ENCODE measurements at places on chromosomes 2 and 18.

DNA sequence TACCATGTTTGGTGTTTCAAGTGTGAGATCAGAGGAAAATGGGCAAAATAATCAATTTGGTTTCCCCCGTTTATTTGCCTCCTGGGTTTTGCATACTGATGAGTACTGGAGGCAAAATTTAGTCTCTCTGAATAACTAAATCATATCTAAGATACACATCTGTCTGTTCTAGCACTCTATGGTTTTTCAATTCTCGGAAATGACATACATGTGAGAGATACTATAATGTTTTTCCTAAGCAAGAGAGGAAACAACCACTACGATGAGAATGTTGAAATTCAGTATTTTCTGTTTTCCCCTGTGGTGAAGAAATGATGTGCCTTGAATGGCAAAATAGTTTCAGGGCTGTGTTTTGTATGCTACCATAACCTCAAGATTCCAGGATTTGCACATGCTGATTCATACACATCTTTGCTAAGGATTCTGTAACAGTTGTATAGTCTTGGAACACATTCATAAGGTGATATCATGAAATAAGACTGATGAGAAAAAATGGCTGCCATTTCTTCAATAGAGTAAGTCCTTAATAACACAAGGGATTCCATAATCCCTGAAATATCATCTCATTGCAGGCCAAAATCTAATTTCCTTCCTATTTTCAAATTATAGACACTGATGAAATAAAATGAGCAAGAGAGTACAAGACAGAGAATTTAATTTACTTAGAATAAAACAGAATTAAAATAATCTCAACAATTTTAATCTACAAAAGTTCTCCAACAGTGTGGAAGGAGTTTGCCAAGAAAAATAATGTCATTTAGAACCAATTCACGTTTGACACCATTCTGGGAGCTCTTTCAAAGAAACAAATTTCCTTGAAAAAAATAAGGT, 316.6 kb downstream of the FIGN start:
- DNase-seq = no peak

DNA sequence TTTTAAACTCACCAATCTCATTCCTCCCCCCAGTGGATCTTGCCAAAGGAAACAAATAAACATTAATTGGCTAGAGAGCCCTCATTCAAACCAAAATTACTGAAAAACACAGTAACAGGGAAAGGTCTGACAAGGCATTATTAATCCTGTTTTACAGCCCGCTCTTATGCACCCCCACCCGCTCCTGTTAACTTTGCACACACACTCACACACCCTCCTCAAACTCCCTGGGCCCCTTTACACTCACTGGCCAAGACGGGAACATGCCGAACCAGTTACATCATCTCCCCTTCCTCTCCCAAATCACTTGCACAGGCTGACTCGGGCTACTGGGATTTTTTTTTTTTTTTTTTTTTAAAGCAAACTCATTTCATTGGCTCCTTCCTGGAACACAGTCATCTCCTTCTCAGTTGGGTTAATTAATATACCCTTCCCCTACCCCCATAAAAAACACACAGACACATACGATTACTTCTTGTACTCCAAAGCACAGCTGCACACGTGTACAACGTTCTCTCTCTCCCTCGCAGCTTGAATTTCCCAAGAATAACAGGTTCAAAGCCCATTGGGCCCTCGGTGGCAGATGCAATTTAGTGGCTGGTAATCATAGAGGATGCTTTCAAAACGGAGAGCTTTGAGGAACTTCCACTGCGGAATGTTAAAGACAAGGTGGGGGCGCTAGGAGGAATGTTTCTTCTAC, 31.8 kb downstream of the KLF7 start:
- DNase-seq = no peak

- no peak for DNase-seq
Observed at GRCh38 chr18:3294435-3295080, 32.6 kb downstream of the MYL12B start.

DNA sequence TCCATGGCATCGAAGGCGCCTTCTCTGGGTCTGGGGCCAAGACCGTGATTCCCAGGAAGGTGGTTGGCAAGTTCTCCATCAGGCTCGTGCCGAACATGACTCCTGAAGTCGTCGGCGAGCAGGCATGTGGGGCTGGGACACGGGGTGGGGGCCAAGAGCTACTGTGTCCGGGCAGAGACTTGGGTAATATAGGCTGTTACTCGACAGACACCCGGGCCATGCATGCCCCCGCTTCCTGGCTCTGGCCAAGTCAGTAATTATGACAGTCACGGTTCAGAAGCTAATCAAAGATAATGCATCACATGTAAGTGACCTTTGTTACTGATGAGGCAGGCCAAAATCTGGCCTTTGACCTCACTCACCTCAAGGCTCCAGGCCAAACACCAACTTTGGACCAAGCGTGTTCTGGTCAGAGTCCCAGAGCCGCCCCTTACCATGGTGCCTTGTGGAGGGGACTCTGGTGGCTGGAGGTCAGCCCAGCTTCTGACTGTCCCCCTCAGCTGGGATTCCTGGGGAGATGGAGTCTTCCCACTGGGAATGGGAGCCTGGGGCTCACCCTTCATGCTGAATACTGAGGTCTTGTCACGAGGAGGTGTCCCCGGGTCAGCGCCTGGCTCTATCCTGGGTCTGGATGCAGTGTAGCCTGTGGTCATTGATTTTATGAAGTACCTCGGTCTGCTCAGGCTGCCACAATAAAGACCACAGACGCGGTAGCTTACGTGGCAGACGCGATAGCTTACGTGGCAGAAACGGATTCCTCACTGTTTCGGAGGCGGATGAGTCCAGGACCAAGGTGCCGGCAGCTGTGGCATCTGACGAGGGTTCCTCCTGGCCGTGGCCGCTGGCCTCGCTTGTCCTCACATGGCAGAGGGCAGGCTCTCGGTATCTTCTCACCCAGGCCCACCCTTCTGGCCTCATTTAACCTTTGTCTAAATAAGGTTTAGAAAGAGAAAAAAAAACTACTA, 17.7 kb upstream of the CNDP1 start:
- DNase-seq = no peak

- no peak for DNase-seq
Observed at GRCh38 chr2:61354543-61355197, 116.2 kb downstream of the USP34 start.

GRCh38 chr2:221423210-221423804, 148.8 kb downstream of the EPHA4 start:
- DNase-seq = no peak

GRCh38 chr2:83959266-83959665, 499.8 kb downstream of the SUCLG1 start:
- DNase-seq = no peak

DNA sequence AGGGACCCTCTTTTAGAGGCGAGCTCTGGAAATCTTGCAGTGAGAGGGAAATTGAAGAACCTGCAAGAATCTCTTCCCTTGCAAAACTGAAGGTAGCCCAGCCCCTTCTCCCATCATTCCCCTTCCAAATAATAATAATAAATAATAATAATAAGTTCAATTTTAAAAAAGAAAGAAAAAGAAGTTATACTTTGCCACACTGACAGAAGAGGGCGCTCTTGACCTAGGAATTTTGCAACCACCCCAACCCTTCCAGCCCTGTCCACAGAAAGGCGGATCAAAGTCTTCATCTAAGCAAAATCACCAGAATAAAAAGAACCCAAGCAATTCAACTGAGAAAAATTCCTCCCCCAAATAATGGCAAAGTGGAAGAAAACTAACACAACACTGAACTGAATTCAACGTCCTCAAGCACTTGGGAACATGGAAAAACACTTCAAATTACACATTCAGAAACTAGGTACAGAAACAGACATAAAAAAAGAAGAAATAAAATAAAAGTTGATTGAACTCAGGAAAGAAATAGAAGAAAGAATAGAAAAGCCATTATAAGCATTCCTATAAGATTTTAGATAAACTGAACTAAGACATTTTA, 98.9 kb upstream of the GLS start:
- DNase-seq = peak; percentile 30

GRCh38 chr18:36536426-36536825, 238.9 kb downstream of the FHOD3 start:
- no peak for DNase-seq

- no peak for DNase-seq
Observed at GRCh38 chr2:137952586-137953129, 11.6 kb upstream of the HNMT start.

DNA sequence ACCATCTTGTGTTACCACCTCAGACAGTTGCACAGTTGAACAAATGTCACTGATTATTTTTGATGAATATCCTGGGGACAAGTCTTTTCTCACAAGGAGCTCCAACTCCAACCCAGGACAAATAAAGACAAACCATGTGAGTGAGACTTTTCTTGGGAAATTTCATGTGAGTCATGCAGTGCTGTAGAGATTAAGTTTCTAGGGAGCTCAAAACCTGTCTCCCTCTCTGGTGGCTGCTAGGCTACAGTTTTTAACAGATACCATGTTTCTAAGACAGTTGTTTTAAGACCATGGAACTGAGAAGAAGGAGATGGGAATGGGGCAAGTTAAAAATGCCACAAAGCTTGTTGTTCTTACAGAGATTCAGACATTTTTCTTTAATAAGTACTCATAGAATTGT, 255.5 kb downstream of the RIT2 start:
- no peak for DNase-seq

- DNase-seq = no peak
Observed at GRCh38 chr2:212223696-212224095, 314.9 kb downstream of the ERBB4 start.

GRCh38 chr18:10400534-10401307, 53.7 kb upstream of the APCDD1 start:
- DNase-seq = no peak

GRCh38 chr18:63363951-63364350, 3.1 kb downstream of the KDSR start:
- DNase-seq = no peak

GRCh38 chr2:25614711-25615110, 58.7 kb downstream of the DTNB start:
- DNase-seq = no peak

GRCh38 chr2:128666596-128666995, 347.9 kb upstream of the HS6ST1 start:
- DNase-seq = no peak

GRCh38 chr2:177393203-177393755, 706 bp downstream of the AGPS start:
- DNase-seq = no peak

DNA sequence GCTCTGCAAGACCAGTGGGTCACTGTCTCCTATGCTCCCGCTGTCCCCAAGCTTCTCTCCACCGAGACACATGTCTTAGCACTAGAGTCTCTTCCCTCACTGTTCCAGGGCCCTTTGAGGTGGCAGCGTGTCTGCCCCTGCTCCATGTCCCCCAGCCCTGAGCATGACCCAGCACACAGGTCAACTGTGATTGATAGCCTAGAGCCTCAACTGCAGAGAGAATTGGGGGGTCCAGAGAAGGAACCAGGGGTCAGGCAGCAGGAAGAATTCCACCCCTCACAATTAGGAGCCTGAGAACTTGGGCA, 54.6 kb upstream of the ODC1 start:
- DNase-seq = no peak

- no peak for DNase-seq
Observed at GRCh38 chr2:236714080-236714479, 144.5 kb downstream of the ACKR3 start.

DNA sequence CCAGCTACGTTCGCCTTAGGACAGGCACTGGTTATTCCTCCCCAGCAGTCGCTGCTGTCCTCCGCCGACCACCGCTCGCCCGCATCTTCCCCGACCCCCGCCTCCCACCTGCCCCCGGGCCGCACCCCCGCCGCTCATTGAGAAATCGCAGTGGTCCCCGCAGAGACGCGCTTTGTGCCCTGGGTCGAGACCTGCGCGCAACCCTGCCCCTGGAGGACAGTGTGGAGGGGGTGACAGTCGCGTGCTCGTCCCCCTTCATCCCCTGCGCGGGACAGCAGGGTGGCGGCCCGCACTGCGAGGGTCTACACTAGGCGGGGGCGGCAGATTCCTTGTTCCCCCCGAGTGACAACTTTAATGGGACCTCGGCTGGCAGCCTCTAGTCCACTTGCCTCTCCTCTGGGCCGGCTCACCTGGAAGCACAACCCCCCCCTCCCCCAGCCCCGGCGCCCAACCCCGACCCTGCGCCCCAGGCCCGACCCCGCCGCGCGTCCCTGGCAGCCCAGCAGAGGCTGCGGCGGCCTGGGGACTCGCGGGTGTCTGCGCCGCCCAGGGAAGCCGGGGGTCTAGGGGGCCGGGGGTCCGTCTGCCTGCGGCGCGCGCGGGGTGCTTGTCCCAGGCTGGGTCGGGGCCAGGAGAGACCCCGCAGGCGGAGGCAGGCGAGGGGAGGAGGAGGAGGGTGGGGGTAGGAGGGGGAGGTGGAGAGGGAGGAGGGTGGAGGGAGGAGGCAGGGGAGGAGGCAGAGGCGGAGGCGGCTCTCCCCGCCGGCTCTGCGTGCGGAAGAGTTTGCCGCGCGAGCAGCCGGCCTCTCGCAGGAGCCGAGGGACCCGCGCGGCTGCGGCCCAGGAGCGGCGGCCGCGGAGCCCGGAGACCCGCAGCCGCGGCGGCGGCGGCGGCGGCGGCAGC, at the start of gene NPAS2:
Gene NPAS2, plus strand, starts transcription at position 770 of the 903 bp plus-strand sequence. CDS start 84,616 bp downstream, outside the sequence.
- DNase-seq = no peak

DNA sequence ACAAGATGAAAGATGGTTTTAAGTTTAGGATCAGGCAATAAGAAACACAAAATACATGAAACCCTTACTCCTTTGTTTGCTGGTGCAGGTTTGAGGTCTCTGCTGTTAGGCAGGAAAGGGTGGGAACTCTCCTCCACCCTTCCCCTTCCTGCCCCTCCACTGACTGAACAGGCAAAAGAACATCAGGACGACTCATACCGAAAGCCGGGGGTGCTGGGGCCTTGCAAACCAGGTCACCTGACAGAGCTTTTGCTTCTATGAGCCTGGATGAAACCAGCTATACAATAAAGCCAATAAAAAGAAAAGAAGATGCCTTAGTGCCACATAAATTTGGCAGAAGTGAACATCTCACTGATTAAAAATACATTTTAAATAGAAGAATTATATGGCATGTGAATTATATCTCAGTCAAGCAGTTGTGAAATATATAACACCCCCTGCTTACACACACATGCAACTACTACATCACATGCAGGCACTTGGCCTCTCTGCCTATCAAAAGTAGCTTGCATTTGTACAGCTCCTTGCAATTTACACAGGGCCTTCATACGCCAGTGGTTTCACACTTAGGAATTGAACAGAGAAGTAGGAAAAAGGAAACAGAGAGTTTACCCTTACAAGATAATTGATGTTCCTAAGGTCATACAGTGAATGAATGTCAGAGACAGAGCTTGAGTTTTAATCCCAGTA, 215.1 kb upstream of the TRIB2 start:
- DNase-seq = peak; percentile 82

DNA sequence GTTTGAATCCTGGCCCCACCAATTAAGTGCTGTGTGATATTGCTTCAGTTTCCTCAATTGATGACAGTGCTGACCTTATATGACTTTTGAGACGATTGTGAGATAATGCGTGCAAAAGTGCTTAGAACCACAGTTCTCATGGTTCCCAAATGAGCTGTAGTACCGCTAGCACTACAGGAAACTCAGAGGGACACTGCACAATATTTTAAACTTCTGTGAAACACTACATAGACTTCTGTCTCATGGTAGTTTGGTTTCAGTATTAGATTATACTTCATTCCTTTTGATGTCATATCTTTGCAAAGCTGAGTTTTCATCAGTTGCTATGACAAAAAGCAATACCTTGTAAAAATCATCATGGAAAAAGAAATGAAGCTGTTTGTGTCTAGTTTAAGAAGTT, 368.0 kb downstream of the PARD3B start:
- no peak for DNase-seq

GRCh38 chr2:235006986-235007385, 55.2 kb downstream of the SH3BP4 start:
- DNase-seq = no peak

Measured in activated T-helper 2 cell treated with anti-CD3 and anti-CD28 coated beads, Interferon-gamma antibody, Interleukin-2, Interleukin-4, amounts not matched to agents 10 μg/mL and 5 μg/mL and 100 μg/mL, durations not matched to agents 14 hours and 24 hours and 36 hours (primary cell).